ENCODE measurements at places on chromosomes 2 and 18.
A peak's percentile ranks its signal among the peaks of the same experiment; 100 is the strongest.

DNA sequence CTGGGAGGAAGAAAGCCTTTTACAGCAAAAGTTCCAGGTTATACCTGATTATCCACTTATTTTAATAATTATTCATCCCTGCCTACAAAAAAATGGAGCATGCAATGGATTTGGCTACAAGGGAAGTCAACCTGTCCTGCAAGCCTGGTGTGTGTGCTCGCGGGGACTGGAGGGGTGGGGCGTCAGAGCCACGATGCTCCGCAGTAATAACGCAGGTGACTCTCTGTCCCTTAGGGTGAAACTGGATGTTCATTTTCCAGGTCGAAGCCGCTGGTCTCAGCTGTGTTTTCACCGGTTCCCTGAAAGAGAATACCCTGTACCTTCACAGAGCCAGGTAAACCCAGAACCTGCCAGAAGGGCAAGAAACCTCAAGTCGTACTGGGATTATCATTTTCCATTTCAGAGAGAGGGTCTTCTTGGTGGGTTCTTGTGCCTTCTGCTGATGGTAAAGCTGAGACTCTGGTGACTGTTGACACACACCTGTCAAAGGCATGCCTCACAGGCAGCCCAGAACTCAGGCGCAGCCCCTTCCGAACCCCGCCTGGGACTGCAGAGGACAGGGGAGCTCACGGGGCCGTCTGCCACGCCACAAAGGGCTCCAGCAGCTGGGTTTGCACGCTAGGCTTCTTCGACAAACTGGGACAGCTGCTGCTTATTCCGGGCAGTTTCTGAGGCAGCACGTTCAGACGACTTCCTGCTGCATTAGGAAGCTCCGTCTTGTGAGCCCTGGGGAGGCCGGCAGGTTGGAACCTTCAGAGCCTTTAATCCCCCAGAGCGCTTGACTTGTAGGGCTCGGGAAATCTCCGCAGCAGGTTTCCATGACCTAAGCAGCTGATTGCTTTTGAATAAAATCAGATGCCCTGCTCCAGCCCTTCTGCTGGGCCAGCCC is 58.6 kb downstream of the KCNG2 start:
- DNase-seq = no peak

- DNase-seq = peak; percentile 9
Measured at GRCh38 chr2:28004086-28004485, 113.6 kb downstream of the BABAM2 start.

DNA sequence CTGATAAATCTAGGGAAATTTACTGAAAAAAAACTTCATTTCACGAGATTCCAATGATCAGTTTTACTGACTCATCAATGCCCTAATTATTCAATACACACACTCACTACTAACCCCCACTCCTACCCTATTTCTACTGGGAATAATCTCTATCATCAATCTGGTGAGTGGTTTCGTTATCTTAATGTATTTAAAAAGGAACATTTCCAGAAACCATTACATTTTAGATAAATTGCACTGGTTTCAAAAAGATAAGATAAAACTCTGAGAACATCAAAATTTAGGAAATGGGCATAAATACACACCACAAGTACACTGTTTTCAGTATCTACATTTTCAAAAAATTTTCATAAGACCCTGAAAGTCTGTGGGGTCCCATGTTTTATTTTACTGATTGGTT is 471.4 kb upstream of the PKDCC start:
- no peak for DNase-seq

DNA sequence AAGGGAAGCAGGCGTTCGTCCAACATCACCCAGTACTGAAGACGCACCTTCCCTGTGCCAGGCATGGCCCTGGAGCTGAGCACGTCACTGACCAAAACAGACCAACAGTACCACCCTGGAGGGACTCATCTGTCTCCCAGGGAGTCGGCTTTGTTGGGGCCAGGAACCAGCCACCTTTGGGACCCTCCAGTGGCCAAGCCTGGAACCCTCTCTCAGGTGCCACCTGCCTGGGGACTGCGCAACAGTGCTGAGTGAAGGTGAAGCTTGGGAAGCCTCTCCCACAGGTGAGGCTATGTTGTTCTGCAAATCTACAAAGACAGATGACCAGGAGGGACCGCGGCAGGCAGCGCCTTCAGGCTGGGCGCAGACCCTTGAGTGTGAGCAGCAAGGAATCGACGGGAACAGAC is 91.4 kb upstream of the OTOS start:
- no peak for DNase-seq

DNA sequence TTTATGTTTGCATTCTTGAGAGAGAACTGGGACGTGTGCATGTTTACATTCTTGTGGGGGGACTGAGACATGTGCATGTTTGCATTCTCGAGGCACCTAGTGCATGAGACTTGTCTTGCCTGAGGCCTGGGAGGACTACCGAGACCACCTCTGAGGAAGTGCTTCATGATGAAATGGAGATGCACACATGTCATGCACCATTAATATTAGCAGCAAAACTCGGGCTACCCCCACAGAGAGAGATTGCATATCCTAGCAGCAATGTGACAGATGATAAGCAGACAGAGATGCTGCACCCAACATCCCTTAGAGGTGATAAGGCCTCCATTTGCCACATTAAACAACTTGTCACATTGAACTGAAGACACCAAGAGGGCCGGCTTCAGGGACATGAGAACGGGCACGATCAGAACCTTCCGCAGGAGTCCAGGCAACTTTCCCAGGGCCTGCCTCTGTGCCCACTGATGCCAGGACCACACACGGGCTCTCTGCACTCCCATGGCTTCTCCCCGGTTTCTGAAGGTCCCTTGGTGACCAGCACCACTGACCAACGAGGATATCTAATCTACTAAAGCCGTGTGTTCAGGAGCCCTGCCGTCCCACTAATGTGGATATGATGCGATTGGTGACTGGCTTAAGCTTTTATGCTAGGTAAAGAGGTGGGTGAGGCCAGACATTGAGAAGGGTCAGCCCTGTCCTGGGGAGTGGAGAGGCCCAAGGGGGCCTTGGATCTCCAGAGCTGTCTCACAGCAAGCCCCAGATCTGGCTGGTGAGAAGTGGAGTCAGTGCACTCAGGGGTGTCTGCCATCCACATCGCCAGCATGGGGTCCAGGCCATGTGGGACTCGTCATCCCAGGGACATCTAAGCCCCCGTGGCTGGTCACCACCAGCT is 208.3 kb downstream of the NDUFA10 start:
- DNase-seq = no peak

DNA sequence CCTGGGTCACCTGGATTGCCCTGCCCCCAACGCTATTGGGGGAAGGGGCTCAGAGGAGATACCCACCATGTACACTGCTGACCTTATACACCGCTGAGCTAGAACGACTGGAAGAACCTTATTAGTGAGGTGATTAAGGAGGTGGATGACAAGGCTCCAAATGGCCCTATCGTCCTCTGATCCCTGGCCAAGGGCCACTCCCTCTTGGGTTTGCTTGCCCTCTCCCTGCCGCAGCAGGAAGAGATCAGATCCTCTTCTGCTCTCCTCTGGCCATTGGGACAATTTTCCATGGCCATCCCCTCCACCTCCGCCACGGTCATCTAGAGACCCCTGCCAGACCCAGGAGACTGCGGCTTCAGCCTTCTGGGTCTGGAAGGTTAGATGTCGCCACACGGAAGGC is 1.2 kb downstream of the ZNF514 start:
- no peak for DNase-seq

DNA sequence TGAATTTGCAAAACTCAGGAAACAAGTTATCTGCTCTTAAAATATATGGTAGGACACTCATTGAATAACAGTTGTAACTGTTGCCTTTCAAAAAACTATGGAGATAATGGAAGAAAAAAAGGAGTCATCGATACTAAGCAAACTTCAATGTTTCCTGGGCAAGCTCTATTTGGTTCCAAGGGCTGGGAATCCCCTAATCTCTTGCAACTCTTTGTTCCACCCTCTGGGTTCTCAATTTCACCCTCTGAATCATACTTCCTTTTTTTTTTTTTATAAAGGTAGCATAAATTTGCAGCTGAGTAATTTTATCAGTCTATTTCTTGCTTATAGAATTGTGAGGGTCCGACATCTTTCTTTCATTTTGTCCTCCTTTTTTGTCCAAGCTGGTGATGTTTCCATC is 36.7 kb downstream of the SLC9A4 start:
- no peak for DNase-seq

- DNase-seq = no peak
Measured at GRCh38 chr2:162011706-162012564, 62.1 kb downstream of the DPP4 start.

GRCh38 chr2:184644685-184645084 is 46.4 kb downstream of the ZNF804A start:
- no peak for DNase-seq

DNA sequence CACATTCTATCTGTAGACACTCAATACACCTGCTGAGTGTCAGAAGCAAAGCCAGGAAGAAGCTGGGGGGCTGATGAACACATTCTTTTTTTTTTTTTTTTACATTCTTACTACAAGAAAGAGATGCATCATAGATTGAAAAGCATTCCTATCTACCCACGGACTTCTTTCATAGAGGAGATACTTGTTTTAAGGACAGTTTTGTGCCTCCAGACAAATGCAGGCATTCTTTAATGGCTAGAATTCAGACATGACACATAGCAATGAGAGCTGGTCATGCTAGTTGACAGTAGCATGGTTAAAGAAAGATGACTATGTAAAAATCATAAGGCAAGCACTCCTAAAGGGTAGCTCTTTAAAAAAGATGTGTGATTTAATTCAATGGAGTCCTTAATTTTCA is 110.2 kb downstream of the EPHA4 start:
- no peak for DNase-seq

DNA sequence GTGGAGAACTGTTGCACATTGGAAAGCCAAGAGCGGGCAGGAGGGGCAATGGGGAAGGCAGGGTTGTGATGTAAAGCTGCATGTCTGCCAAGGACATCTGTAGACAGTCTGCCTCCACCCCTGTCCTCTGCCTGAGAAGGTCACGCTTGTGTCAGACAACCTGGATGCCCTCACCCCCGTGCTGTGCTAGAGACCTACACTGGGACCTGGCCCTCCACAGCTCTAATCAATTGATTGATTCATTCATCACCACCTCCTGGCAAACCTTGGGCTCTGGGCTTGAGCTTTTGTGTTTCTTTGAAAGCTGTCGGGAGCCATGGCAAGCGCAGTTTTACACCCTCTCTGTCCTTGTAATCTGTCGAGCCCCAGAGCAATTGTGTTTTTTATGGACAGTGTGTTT is 41.1 kb downstream of the MARCO start:
- no peak for DNase-seq

DNA sequence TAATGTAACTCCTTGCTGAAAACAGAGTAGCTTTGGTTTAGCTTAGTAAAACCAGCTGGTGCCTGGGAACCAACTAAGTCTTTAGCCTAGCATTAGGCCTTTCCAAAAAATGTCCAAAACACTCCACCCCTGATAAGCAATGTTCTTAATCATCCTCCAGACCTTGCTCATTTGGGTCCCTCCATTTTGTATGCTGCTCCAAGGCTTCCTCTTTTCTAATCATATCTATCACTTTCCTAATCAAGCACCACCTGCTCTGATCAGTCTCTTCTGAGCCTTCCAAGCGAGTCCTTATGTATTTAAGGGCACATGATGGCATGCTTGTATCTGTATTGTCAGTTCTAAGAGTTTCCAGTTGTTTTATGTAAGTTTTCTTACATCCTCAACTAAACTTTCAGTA is 23.6 kb downstream of the THADA start:
- no peak for DNase-seq

DNA sequence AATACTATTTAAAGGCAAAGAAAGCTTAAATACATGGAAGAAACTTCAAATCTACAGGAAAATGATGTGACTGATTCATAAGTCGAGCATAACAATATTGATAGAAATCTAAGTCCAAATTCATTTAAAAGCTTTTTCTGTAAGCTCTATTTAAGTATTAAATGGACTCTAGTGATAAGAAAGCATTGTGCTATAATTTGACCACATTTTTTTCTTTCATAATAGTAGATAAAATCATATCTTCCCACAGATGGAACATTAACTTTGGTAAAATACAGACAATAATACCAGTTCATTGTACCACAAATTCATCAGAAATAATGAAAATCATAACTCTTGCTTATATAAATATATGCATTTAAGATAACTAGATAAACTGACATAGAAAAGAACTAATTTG is 366.5 kb downstream of the GALNT13 start:
- no peak for DNase-seq

GRCh38 chr2:187527262-187527661 is 27.0 kb downstream of the TFPI start:
- DNase-seq = no peak

DNA sequence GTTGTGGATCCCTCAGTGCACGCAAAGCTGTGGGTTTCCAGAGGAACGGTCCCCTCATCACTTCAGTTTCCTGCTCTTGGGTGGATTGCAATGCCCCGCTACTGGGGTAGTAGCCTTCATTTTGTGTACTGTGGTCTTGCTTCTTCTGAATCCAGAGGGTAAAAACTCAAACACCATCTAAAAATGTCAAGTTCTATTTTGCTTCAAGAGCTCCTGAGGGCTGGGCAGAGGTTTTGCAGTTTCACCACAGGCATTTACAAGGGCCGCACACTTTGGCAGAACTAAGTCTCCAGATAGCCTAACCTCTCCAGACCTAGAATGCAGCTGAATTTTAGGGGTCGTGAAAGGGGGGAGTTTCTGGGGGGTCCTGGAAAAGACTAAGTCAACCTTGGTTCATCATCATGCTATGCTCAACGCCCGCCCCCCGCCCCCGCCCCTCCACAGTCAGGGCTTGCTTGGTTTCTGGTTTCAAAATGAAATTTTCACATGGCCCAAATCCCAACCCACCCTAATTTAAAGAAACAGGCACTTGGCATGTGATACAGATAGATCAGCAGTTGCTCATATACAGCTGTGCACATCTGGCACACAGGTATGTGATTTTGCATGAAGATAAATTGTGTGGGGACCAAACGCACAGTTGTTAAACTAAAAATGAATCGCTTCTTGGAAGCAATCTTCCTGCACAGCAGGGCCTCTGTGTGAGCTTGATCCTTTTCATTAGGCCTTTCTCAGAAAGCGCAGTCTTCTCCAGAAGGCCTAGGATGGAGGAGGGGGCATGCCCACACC is 329.6 kb downstream of the OSR1 start:
- DNase-seq = no peak

DNA sequence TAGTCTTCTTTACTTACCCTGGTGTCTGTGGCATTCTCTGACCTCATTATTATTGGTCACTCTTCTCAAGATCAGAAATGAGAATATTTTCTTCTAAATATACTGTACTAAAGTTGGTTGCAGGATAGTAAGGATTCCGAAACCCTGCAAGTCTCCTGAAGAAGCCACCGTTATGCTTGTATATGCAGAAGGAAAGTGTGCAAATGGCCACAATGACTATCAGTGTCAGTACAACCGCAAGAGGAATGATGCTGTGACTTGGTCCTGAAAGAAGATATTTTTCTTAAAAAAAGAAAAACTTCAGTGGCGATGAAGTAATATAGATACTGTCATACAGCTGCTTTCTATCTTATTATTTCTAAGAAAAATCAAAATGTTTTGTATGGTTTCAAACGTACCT is 120.7 kb downstream of the PLA2R1 start:
- no peak for DNase-seq

- DNase-seq = no peak
Measured at GRCh38 chr2:157438863-157439823, 4.7 kb downstream of the CYTIP start.

GRCh38 chr2:235592430-235592829 is 98.6 kb downstream of the AGAP1 start:
- DNase-seq = no peak

GRCh38 chr2:216132585-216132984 is 23.4 kb downstream of the XRCC5 start:
- DNase-seq = no peak

Measured in LoVo (cell line).